ENCODE measurements at places on chromosomes 2 and 18.
A peak's percentile ranks its signal among the peaks of the same experiment; 100 is the strongest.

DNA sequence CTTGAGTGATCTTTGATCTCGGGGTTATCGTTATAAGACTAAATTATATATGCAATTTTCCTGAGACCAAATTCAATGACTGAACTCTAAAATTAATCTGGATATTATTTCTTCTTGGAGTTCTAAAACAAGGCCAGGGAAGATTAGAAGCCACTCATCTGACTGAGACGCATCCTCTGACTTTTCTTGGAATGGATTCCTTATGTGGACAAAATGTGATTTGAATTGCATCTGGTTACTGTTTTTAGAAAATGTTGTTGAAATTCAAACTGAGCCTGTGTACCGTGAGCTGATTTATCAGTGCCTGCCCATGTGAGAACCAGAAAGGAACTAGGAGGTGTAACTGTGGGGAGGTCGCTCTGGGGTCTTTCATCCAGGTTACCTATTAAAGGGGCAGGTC is 330.8 kb downstream of the OSR1 start:
- DNase-seq = no peak

DNA sequence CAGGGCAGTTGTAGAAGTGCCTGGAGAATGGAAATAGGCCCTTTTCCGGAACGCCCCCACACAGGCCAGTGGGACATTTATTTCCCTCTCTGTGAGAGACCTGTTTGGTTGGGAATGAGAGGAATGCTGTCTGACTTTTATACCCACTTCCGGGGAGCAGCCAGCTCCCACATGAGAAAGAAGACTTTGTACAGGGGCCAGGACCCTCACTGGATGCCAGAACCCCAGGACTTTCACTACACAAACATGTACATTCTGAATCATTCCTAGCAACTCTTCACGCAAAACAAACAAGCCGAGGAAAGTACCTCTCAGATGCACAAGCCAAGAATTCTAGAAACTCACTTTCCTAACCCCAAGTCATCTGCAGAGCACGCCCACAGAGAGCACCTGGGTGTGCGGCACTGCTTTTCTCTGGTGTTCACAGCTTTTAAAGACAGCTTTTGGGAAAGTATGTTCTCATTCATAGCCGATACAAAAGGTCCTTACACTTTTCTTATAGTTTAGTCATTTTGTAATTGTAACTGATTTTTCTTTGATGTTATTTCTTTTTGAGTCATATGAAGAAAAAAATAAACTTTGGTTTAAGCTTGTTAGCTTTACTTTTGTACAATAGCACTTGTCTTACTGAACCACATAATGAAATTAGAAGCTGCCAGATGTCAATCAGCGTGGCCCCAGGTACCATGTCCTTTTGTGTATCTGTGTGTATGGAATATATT is 856.1 kb upstream of the ID2 start:
- no peak for DNase-seq

DNA sequence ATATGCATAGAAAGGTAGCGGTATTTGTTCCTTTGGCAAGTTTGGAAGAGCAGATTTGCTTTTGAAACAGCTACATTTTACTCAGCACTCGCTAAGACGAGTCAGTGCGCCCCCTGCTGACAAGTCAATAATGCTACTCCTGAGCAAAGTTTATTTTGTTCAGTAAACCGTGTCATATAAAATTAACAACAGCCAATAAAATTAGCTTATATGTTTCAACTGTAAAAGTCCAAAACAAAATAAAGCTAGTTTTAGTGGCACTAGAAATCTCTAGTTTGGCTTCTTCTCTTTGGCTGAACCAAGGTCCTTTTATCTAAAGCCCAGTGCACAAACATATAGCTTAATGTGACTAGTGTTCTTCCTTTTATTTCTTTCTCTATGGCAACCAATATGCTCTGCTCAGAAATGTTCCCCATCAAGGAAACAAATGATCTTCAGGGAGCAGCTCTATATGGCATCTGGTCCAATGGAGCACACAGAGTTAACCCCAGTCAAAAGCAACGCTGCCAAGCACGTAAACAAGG is 4.2 kb upstream of the POU3F3 start:
- peak; percentile 12 for DNase-seq

- DNase-seq = no peak
These were observed 30.8 kb upstream of the POLE4 start for GRCh38 chr2:74927621-74928020.

- DNase-seq = no peak
These were observed 23.7 kb upstream of the PLEKHM3 start for GRCh38 chr2:208049006-208049405.

DNA sequence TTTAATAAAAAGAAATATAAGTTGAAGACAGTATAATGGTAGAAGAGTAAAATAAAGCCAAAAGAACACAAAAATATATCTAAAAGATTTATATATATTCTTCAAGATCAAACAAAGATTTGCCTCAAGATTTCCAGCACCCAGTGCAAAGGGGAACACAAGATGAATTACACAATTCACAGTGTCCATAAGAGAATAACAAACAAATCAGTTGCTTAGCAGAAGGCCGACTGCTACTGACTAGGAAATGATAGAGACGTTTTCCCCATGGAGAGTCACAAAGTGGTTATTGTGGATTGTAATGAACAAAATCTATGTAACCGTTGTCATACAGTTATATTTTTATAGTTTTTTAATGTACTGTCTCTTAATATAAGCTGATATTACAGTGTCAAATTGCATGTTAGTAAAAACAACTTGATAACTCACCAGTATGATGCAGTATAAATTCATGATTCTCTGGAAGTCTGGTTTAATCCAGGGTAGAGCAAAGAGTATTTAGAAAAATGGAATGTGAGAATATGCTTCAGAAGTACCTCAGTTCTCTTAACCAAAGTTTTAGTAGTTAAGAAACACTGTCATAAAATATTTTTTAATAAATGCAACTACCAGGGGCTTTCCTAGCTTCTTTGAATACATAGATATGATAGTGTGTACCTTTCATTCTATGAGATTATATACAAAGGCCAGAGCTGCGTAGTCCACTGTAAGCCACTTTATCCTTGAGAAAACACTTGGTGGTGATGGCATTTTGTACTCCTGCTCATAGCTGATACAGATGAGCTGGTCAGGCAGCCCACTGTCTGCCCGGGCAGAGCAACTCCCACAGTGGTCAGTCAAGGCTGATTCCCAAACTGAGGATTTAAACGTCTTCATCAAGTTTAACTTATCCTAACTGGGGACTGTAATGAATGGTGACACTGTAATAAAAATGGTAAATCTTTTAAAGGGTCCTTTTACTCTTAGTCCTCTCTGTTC is 180.5 kb upstream of the DTNA start:
- no peak for DNase-seq

DNA sequence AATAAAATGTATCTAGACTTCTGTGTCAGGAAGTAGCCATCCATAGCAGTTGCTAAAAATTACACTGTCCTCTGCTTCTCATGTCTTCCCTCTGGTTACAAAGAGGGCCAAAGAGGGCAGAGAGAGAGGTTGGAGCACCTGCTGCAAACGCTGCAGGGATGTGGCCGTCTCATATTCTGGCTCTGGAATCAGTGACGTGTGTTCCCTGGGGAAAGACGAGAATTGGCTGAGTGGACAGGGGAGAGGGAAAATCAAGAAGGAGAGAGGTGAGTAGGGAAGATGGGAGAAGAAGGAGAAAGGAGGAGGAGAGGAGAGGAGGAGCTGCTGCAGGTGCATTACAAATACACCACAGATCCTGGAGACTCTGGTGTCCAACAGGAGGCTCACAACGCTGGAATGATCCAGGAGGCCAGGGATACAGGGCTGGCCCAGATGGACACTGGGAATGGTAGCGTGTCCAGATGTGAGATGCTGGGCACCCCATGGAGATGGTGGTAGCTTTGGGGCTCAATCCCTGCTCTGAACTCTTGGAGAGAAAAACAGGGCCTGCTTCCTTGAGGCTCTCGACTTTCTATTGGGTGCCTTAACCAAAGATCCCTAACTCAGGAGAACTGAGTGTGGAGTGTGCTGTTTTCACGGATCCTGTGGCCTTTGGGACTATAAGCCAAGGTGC is 118.4 kb upstream of the PXDN start:
- no peak for DNase-seq

DNA sequence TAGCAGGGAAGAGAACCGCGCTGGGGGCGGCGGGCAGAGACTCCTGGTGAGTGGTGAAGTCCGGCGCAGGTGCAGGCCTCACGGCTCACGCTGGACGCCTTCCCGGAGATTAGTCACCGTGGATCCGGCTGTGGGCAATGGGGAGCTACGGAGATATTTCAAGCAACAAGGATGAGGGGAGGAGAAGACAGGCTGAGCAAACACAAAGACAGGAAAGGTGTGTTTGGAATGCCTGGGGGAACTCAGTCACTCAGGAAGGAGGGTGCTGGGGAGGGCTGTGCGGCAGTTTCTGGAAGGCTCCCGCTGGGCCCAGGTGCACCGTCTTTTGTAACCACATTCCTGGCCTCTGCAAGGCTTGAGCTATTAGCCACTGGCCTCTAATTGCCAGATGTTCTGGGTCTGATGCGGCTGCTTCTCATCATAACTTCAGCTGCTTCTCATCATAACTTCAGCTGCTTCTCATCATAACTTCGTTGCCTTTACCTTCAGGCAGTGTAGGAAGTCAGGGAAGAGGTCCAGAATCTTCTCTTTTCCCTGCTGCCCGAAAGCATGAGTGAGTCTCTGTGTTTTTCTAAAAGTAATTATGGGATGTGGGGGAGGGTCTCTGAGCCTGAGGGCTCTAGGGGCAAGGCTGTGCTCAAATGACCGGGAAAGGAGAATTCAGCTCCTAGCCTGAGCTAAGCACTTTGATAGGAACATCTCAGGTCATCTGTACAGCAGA is 118.9 kb downstream of the PXDN start:
- peak; percentile 76 for DNase-seq

DNA sequence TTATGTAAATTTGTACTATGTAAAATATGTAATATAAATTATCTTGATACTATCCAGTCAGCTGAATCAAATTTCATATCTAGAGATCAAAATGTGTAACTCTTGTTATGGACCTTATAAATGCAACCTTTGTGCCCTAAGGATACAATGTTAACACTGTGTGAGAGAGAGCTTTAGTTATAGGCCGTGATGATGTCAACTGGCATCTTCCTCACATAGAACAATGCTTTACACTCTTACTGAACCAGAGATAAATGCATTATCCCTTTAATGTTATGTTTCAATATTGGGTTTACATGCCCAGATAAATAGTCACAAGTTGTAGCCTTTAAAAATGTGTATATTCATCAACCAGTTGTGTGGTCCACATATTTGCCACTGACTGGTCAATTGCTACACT is 115.1 kb downstream of the KCNJ3 start:
- no peak for DNase-seq

- DNase-seq = no peak
These were observed 62.0 kb upstream of the SIX3 start for GRCh38 chr2:44879269-44880124.
